ENCODE measurements at places on chromosomes 12 and 14. TPM values are rescaled to one million over a fixed set of nuclear protein-coding genes. Genes with fewer than 3 reads are reported as not detected.

The GSKIP gene
- total RNA-seq, result 19.1 TPM

The ARHGAP9 gene
- total RNA-seq, result 172 TPM

The HELB gene
- 39.8 TPM for total RNA-seq

The KCTD10 gene
- 32.3 TPM for total RNA-seq

The GLT1D1 gene
- total RNA-seq, result 1.0 TPM

The GLRX5 gene
- total RNA-seq, result 37.3 TPM

The FGF23 gene
- total RNA-seq, result not detected

The SLCO1B1 gene
- total RNA-seq, result not detected

The LRRC43 gene
- not detected for total RNA-seq

The PTPRB gene
- not detected for total RNA-seq

The PLEKHG3 gene
- 26.3 TPM for total RNA-seq

The FSCB gene
- total RNA-seq, result not detected

The PPP1R1A gene
- total RNA-seq, result not detected

The ART4 gene
- not detected for total RNA-seq

The FAM181A gene
- not detected for total RNA-seq

The BHLHE41 gene
- total RNA-seq, result not detected

The INTS13 gene
- total RNA-seq, result 43.9 TPM

The CCDC197 gene
- total RNA-seq, result not detected

The KLHL28 gene
- 16.8 TPM for total RNA-seq

The NRXN3 gene
- not detected for total RNA-seq

The LPAR5 gene
- total RNA-seq, result 6.2 TPM

The KRT8 gene
- 0.39 TPM for total RNA-seq

The SERPINA1 gene
- 0.16 TPM for total RNA-seq

The TSPAN8 gene
- not detected for total RNA-seq

The TTC6 gene
- not detected for total RNA-seq

The COX8C gene
- not detected for total RNA-seq

The A2M gene
- not detected for total RNA-seq

The HNF1A gene
- not detected for total RNA-seq

The NKX2-1 gene
- not detected for total RNA-seq

The MIP gene
- total RNA-seq, result not detected

The CLBA1 gene
- 1.3 TPM for total RNA-seq

The CCDC38 gene
- total RNA-seq, result 0.09 TPM

The NEDD8 gene
- total RNA-seq, result 191 TPM

The MYL2 gene
- not detected for total RNA-seq

The ERBB3 gene
- 0.84 TPM for total RNA-seq

The MGP gene
- total RNA-seq, result 0.27 TPM

The FITM1 gene
- total RNA-seq, result 0.57 TPM

The KRT2 gene
- 0.09 TPM for total RNA-seq

The CLEC4A gene
- 0.25 TPM for total RNA-seq

The LRR1 gene
- total RNA-seq, result 48.7 TPM

The FBLN5 gene
- total RNA-seq, result 2.0 TPM

The ADAMTS20 gene
- not detected for total RNA-seq
